Activated naive CD4-positive, alpha-beta T cell (primary cell): ENCODE measurements at places on chromosomes 1 and 21.

DNA sequence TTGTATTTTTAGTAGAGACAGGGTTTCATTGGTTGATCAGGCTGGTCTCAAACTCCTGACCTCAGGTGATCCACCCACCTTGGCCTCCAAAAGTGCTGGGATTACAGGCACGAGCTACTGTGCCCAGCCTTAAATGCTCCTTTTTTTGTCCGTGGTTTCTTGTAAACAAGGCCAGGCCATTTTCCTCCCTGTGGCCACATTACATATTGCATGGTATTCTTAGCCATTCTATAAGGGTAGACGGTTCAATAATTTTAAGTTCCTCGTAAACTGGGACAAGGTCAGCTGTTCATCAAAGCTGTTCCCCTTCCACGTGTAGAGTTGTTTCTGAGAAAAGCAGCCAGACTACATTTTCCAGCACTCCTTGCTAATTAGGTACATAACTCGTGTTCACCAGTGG lies 10.3 kb upstream of the LUZP1 start:
- DNase-seq = no peak

DNA sequence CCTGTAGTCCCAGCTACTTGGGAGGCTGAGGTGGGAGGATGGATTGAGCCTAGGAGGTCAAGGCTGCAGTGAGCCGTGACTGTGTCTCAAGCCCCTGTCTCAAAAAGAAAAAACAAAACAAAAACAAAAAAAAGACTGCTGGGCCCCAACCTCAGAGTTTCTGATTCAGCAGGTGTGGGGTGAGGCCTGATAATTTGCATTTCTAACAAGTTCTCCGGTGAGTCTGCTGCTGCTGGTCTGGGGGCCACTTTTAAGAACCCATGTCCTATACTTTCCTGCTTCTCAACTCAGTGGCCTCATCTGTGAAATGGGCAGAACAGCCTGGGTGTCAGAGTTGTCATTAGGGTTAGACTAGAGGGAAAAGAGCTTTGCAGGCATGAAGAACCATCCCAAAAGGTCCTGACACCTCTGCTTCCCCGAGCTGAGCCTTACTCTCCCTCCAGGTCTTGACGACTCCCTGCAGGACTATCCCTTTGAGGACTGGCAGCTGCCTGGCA lies 2.8 kb downstream of the CNKSR1 start:
- DNase-seq = no peak

- no peak for DNase-seq
Observed at GRCh38 chr1:177103005-177103852, 61.3 kb downstream of the ASTN1 start.

- no peak for DNase-seq
Observed at GRCh38 chr21:29195981-29196669, 65.7 kb downstream of the MAP3K7CL start.

DNA sequence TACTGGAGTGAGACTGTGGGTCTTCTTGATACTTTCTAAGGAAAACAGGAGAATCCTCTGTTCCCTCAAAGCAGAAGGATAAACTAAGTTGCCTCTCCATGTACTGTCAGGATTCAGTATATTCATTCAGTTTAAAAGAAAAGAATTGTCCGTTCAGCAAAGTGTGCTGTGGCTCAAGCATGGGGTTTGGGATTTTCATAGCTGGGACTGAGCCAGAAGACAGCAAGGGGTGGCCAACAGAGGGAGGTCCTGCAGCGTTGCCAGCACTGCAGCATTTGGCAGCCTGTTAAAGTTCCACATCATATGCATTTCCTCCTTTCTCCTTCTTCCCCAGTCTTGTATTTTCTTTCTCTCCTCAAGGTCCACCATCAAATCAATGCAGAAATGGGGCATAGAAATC lies 75.1 kb downstream of the DTL start:
- no peak for DNase-seq

DNA sequence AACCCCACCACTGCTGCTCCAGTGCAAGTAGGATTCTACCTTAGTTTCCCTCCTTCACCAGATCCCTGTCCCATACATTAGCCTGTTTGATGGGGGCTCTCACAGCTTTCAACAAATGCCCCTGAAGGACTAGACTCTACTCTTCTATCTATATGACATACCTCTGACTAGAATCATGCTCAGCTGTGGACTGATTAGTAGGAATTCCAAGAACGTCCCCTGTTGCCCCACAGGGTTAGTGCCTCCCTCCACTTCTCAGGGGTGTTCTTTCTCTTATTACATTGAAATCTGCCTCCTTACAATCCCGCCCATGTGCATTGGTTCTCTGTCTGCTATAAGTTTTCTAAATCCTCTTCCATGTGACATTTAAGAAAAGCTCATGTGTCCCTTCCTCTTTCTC lies 375.9 kb upstream of the DUSP10 start:
- DNase-seq = no peak

DNA sequence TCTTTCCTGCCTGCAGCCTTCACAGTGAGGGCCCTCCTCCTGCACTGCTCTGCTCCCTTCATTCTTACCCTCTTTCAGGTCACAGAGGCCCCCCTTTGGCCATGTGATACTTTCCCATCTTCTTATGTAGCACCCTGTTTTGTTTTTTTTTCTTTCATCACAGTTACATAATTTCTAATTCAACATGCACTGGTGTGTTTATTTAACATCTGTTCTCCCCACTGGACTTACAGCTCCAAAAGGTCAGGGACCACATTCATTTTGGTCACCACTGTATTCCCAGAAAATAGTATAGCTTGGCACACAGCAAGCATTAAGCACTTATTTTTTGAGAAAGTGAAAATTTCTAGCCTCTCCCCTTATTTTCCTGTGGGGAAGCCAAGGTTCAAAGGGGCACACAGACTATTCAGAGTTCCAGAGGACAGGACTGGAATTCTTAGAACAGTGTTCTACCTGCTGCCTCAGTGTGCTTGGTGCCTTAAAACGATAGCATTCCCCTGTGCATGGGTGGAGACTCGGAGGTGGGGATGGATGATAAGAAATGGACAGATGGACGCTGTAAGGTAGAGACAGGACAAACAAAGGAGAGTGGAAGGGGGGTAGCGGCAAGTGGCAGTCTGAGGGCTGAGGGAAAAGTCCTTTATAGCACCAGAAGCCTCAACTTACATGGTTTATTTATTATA lies 5.3 kb downstream of the DENND2D start:
- no peak for DNase-seq

GRCh38 chr1:197343663-197344273 lies 75.7 kb downstream of the CRB1 start:
- no peak for DNase-seq

GRCh38 chr1:71994646-71995045 lies 287.7 kb downstream of the NEGR1 start:
- DNase-seq = no peak

DNA sequence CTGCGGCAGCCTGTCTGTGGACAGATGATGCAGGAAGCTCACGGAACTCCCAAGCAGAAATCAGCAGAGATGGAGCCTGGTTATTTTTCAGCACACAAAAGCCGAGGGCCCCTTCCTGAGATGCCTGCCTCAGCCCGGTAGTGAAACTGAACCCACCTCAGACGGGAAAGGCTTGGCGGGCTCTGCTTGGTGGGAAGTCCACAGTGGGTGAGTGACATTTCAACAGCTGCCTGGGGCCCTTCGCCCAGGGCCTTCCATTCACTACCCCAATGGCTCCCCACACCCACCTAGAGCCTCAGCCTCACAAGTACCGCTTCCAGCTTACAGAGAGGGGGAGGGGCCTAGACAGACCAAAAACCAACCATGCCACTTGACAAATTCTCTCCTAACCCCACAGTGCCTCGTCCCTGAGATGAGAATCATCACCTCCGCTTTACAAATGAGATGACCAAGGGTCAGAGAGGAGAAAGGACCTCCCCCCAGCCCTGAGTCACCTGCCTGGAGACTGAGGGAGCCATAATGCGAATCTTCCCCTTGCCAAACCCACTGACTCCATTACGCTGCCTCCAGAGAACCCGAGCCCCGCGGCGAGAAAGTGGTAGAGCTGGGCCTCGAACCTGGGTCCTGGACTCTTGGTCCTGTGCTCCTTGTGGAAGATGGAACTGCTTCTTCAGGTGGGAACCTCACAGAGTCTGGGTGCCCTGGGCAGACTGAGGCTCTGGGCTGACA lies 3.4 kb upstream of the ECE1 start:
- peak; percentile 21 for DNase-seq

- no peak for DNase-seq
Observed at GRCh38 chr1:160168609-160169369, 17.4 kb downstream of the ATP1A4 start.

- no peak for DNase-seq
Observed at GRCh38 chr1:8476006-8476405, 158.1 kb downstream of the SLC45A1 start.

GRCh38 chr21:46065215-46065913 lies 32.5 kb upstream of the COL6A2 start:
- no peak for DNase-seq

DNA sequence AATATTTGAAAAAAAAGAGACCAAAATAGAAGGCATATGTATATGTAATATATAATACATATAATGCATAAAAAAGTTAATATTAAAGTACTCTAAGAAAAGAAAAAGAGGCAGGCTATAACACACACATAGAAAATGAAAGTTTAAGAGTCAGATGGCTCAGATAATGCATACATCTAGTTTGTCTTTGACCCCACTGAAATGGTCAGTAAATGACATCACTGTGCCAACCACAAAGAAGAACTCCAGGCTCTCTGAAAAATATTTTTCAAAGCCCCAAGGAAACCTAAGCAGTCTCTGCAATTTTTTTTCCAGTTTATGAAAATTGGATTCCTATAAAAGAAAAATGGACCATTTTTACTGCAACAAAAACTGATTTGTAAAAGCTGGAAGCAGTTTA lies 55.4 kb upstream of the SCYL3 start:
- DNase-seq = no peak

DNA sequence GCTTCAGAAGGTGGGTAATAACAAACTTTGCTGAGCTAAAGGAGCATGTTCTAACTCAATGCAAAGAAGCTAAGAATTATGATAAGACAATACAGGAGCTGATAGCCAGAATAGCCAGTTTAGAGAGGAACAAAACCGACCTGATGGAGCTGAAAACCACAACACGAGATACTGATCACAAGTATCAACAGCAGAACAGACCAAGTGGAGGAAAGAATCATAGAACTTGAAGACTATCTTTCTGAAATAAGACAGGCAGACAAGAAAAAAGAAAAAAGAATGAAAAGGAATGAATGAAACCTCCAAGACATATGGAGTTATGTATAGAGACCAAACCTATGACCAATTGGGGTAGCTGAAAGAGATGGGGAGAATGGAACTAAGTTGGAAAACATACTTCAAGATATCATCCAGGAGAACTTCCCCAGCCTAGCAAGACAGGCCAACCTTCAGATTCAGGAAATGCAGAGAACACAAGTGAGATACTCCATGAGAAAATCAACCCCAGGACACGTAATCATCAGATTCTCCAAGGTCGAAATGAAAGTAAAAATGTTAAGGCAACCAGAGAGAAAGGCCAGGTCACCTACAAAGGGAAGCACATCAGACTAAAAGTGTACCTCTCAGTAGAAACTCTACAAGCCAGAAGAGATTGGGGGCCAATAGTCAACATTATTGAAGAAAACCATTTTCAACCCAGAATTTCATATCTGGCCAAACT lies 20.5 kb downstream of the CD84 start:
- DNase-seq = no peak

GRCh38 chr1:101645810-101646209 lies 350.9 kb downstream of the OLFM3 start:
- no peak for DNase-seq

DNA sequence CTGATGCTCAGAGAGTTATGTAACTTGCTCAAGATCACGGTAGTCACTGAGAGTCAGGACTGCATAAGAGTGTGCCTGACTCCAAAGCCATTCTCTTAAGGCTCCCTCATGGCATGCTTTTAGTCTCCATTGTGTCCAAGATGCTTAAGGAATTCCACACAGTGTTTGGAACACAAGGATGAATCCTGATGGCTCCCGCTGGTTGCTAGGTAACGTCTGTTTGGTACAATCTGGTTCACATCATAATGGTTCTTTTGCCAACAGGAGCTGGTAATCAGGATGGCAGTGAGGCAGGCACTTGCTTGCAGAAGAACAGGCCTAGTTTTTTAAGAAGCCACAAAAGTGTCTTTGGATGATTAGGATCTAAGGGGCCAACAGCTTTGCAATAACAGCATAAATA lies 436.5 kb upstream of the DAB1 start:
- no peak for DNase-seq

DNA sequence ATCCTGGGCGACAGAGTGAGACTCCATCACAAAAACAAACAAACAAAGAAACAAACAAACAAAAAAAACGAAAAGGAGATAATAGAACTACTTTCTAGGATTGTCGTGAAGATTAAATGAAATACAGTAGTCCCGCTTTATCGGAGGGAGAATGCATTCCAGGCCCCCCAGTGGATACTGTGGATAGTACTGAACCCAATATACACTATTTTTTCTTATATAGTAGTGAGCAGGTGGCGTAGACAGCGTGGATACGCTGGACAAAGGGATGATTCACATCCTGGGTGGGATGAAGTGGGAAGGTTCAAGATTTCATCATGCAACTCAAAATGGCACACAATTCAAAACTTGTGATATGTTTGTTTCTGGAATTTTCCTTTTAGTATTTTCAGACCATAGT lies 8.0 kb downstream of the SLC35F3 start:
- DNase-seq = no peak

DNA sequence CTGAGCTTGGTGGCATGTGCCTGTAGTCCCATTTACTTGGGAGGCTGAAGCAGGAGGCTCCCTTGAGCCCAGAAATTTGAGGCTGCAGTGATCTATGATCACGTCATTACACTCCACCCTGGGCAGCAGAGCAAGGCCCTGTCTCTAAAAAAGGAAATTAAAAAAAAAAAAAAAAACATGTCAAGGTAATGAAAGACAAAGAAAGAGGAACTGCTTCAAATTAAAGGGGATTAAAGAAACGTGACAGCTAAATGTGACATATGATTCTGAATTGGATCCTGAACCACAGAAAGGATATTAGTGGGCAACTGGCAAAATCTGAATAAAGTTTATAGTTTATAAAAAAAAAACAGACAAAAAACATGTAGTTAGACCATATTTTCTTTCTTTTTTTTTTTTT lies 3.8 kb upstream of the C2CD4D start:
- DNase-seq = no peak

GRCh38 chr1:34474566-34474965 lies 280.3 kb upstream of the GJB5 start:
- DNase-seq = no peak

GRCh38 chr1:15934211-15935055 lies 41.5 kb downstream of the ZBTB17 start:
- no peak for DNase-seq

- DNase-seq = no peak
Observed at GRCh38 chr1:7680207-7680954, 90.7 kb upstream of the VAMP3 start.

DNA sequence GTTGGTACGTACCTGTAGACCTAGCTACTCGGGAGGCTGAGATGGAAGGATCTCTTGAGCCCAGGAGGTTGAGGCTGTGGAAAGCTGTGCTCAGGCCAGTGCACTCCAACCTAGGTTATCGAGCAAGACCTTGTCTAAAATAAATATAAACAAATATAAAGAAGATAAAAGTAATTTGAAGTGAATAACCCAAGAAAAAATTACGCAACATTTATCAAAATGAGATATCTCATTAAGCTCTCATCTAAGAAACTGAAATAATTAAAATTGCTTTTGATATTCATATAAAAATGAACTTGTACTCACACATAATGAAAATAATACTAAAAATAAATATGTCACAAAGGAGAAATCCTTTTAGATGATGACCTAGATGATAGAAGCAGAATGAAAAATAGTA lies 647.1 kb upstream of the NCAM2 start:
- no peak for DNase-seq

GRCh38 chr21:20040768-20041167 lies 957.4 kb upstream of the NCAM2 start:
- DNase-seq = no peak

GRCh38 chr1:96945509-96946084 lies 224.0 kb downstream of the PTBP2 start:
- DNase-seq = no peak

GRCh38 chr1:38522915-38523567 lies 336.5 kb downstream of the RRAGC start:
- DNase-seq = no peak
